ENCODE measurements at places on chromosomes 1 and 21. TPM values are rescaled to one million over a fixed set of nuclear protein-coding genes. Genes with fewer than 3 reads are reported as not detected.

DNA sequence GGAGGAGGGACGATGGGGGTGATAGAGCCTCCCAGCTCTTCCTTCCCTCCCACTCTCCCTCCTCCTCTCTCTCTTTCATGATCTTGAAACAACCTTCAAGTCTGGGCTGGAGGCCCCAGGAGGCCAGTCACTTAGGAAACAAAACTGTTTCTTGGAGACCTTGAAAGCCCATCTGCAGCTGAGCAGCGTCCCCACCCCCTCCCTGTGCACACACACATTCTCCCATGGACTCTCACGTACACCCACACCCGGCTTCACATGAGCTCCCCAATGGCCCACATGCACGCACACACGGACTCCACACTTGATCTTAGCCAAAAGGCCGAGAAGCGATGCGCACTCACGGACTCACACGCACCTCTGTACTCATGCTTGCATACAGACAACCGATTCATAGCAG is 3.2 kb upstream of the ATP1A2 start:
- DNase-seq = no peak

GRCh38 chr1:205150651-205151428 is 29.1 kb upstream of the RBBP5 start:
- DNase-seq = no peak

DNA sequence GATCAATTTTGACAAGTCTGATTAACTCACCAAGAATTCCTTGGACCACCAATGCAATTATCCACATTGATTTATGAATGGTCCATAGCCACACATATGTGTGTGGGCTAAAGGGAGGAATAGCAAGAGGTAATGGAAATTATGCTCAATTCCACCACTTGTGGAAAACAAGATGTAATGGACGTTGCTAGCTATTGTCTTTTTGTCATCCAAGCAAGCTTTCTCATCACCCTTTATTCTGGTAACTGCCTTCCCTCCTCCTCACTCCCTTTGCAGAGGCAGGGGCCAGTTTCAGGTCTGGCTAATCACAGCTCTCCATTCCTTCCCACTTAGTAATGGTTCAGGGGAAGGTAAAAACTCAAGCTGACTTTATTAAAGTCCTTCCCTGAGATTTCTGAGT is 24.7 kb upstream of the RAB3GAP2 start:
- DNase-seq = no peak

DNA sequence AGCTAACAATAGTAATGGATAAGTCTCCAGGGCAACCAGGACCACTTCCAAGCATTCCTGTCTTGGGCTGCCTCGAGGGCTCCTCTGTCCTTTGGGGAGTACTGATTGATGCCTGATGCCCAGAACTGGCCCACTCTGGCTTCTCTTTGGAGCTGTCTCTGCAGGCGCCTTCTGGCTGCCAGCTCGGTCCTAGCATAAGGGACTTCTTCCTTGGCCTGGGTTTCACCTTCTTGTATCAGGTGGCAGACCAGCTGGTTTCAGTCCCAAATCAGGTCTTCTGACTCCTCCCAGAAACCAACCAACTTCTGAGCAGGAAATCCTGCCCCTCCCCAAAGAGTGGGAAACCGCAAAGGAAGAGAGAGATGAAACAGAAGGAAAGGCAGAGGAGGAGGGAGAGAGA is 10.6 kb downstream of the G0S2 start:
- DNase-seq = no peak

GRCh38 chr1:40264354-40264781 is 6.3 kb downstream of the ZMPSTE24 start:
- no peak for DNase-seq

- no peak for DNase-seq
These were observed 43.9 kb upstream of the CRB1 start for GRCh38 chr1:197224160-197224559.

GRCh38 chr1:118944546-118944945 is 43.6 kb downstream of the TBX15 start:
- no peak for DNase-seq

Gene ERO1B
- 5.2 TPM for total RNA-seq

Gene ZNF593OS
- total RNA-seq = not detected

Gene IGSF21
- not detected for total RNA-seq

Gene SSX2IP
- total RNA-seq = 11.0 TPM

Measured in Peyer's patch (tissue), 4 donors.